Activated naive CD4-positive, alpha-beta T cell treated with anti-CD3 and anti-CD28 coated beads, Interleukin-2, amount 50 U/mL, for 72 hours (primary cell): ENCODE measurements at places on chromosomes 1 and 21. TPM values are rescaled to one million over a fixed set of nuclear protein-coding genes. Genes with fewer than 3 reads are reported as not detected.

Gene OPN3
- total RNA-seq = 8.2 TPM

Gene HES3
- total RNA-seq = not detected

Gene GBP7
- total RNA-seq = not detected

Gene PPIAL4G
- total RNA-seq = 0.23 TPM

Gene SELENBP1
- not detected for total RNA-seq

Gene MXRA8
- total RNA-seq = not detected

Gene CD55
- total RNA-seq = 55.1 TPM

Gene TNFAIP8L2
- total RNA-seq = 6.9 TPM

Gene KRTAP25-1
- not detected for total RNA-seq

Gene FAM131C
- total RNA-seq = not detected

Gene RAB7B
- not detected for total RNA-seq

Gene ALG14
- 3.7 TPM for total RNA-seq

Gene CLCA2
- not detected for total RNA-seq

Gene CASZ1
- total RNA-seq = 1.8 TPM

Gene FBXO28
- total RNA-seq = 14.4 TPM
